ENCODE measurements at places on chromosomes 7 and 10. TPM values are rescaled to one million over a fixed set of nuclear protein-coding genes. Genes with fewer than 3 reads are reported as not detected.
A peak's percentile ranks its signal among the peaks of the same experiment; 100 is the strongest.

HOXA10 gene
- 8.9 TPM for total RNA-seq

GRCh38 chr7:134865001-134865845 lies 85.8 kb downstream of the CALD1 start:
- peaks cover 6% of the 10 kb centered on the region for H3K36me3 ChIP-seq
- H3K27ac ChIP-seq: no peak overlapping the region
- peaks cover 5% of the 10 kb centered on the region for H3K4me1 ChIP-seq
- DNase-seq: no peak

- H3K4me1 ChIP-seq: peaks cover 27% of the 10 kb centered on the region
- H3K36me3 ChIP-seq: peaks cover 23% of the 10 kb centered on the region
- H3K27me3 ChIP-seq: no peaks in the 10 kb centered on the region
- DNase-seq: peak; percentile 61
- H3K27ac ChIP-seq: no peak overlapping the region
Measured at GRCh38 chr7:140674899-140675701, 2.4 kb downstream of the ADCK2 start.

- H3K36me3 ChIP-seq: no peaks in the 10 kb centered on the region
- no peak overlapping the region for H3K4me3 ChIP-seq
- no peaks in the 10 kb centered on the region for H3K27me3 ChIP-seq
- peaks cover 16% of the 10 kb centered on the region for H3K4me1 ChIP-seq
Measured at GRCh38 chr10:12902851-12903358, 98.6 kb downstream of the CCDC3 start.

TSPAN12 gene
- 3.4 TPM for total RNA-seq

VAX1 gene
- total RNA-seq: not detected

DNA sequence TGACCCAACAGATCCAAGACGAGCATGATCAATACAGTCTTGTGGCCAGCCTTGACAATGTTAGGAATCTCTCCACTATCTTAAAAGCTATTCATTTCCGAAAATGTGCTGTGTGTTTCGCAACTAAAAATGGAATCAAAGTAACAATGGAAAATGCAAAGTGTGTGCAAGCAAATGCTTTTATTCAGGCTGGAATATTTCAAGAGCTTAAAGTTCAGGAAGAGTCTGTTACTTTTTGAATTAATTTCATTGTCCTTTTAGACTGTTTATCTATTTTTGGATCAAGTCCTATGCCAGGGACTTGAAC lies 24.3 kb upstream of the TIAL1 start:
- DNase-seq: no peak
- H3K27ac ChIP-seq: no peak overlapping the region
- H3K36me3 ChIP-seq: no peaks in the 10 kb centered on the region
- H3K4me1 ChIP-seq: peaks cover 23% of the 10 kb centered on the region
- H3K4me3 ChIP-seq: no peak overlapping the region

- no peak overlapping the region for H3K4me3 ChIP-seq
- peak; percentile 73 for DNase-seq
- H3K4me1 ChIP-seq: no peaks in the 10 kb centered on the region
- H3K27ac ChIP-seq: no peak overlapping the region
Measured at GRCh38 chr10:63819753-63820329, 298.6 kb downstream of the REEP3 start.

MET gene
- total RNA-seq: 26.9 TPM

GRCh38 chr10:78634389-78634815 lies 434.4 kb upstream of the ZMIZ1 start:
- no peaks in the 10 kb centered on the region for H3K36me3 ChIP-seq
- H3K27me3 ChIP-seq: no peaks in the 10 kb centered on the region
- DNase-seq: no peak
- H3K4me1 ChIP-seq: peaks cover 10% of the 10 kb centered on the region
- H3K27ac ChIP-seq: no peak overlapping the region

DNA sequence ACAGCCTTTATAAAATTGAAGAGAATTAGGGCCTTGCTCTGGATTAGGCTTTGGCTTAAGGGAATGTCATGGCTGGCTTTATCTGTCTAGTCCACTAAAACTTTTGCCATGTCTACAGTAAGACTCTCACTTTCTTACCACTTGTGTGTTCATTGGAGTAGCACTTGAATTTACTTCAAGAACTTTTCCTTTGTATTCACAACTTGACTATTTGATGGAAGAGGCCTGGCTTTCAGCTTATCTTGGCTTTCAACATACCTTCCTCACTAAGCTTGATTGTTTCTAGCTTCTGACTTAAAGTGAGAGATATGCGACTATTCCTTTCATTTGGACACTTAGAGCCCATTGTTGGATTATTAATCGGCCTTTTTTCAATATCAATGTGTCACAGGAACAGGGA lies 96.1 kb downstream of the TPST1 start:
- no peak for DNase-seq
- no peak overlapping the region for H3K27ac ChIP-seq
- no peaks in the 10 kb centered on the region for H3K36me3 ChIP-seq
- H3K4me3 ChIP-seq: no peak overlapping the region
- H3K4me1 ChIP-seq: peaks cover 13% of the 10 kb centered on the region

DNA sequence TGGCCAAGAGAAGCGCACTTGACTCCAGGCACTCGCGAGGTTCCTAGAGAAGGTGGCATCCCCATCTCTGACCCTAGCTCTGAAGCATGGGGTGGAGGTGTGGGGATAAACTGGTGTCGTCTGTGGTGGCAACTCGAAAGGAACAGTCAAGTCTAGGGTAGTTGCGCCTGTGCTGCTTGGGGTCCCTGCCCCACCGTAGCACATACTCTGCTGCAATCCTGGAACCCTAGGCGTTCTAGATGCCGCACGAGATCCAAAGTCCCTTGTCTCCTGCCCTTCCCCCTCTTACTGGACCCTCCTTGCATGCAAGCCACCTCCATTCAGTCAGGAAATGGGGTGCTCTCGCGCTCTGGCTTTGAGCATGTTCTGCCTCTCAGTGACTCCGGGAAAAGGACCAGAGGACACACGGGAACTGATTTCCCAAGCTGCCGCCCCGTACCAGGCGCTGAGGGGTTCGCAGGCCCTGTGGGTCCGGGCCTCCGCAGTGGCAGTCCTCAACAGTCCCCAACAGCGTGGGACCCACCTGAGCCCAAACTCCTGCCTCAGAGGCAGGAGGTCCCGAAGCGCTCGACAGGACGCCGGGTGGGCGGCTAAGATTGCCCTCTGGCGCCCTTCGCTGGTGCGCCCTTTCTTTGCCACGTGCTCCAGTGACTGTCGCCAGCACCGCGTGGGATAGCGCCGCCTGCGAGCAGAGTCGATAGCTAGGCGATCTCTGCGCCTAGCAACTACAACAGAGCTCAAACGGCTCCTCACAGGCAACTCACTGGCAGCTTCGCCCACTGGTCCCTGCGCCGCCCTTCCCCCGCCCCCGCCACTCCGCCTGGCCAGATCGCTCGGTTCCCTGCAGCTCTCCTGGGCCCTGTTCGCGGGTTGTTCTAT lies 452.0 kb downstream of the REEP3 start:
- no peaks in the 10 kb centered on the region for H3K4me1 ChIP-seq
- H3K36me3 ChIP-seq: no peaks in the 10 kb centered on the region
- H3K4me3 ChIP-seq: no peak overlapping the region
- no peak overlapping the region for H3K27ac ChIP-seq
- DNase-seq: no peak

NPC1L1 gene
- total RNA-seq: not detected

DNA sequence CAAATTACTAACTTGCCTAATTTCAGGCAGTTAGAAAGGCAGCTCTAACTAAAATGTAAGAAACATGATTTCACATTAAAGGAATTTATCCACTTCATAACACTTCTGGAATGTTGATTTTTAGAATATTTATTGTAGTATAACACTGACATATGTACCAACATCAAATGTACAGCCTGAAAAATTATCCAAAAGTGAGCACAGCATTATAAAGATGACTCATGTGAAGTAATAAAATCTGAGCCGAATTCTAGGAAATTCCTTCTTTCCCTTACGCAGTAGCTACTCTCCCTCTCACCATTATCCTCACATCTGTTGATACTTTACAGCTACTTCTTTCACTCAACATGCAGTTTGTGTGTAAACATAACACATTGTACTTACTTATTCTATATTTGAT lies 610.6 kb downstream of the ZWINT start:
- no peaks in the 10 kb centered on the region for H3K4me1 ChIP-seq
- no peaks in the 10 kb centered on the region for H3K36me3 ChIP-seq
- no peak for DNase-seq

SNX10 gene
- 5.2 TPM for total RNA-seq

- no peak for DNase-seq
- H3K36me3 ChIP-seq: no peaks in the 10 kb centered on the region
- no peak overlapping the region for H3K4me3 ChIP-seq
Measured at GRCh38 chr10:46080886-46081285, 34.8 kb upstream of the MSMB start.

DENND2A gene
- total RNA-seq: 5.1 TPM

- no peak for DNase-seq
- H3K27me3 ChIP-seq: no peaks in the 10 kb centered on the region
- H3K4me1 ChIP-seq: peaks cover 5% of the 10 kb centered on the region
- H3K36me3 ChIP-seq: no peaks in the 10 kb centered on the region
Measured at GRCh38 chr7:4010923-4011656, 671.0 kb upstream of the FOXK1 start.

DNA sequence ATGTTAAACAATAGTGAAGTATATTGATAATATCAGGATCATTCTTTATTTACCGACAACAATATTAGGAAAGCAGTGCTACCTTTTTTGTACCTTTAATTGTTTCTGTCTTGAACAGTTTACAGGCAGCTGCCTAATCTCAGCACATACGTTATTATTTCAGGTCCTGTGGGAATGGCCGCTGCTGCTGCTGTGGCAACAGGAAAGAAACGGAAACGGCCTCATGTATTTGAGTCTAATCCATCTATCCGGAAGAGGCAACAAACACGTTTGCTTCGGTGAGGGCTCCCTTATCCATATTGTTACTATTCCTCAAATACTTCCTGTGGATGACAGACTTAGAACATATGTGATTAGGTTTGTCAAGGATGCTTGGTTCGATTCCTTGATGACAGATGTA lies 59.7 kb downstream of the NRF1 start:
- H3K4me1 ChIP-seq: no peaks in the 10 kb centered on the region
- H3K27ac ChIP-seq: no peak overlapping the region
- H3K27me3 ChIP-seq: no peaks in the 10 kb centered on the region
- no peak for DNase-seq
- no peak overlapping the region for H3K4me3 ChIP-seq
- peaks cover 40% of the 10 kb centered on the region for H3K36me3 ChIP-seq

- H3K4me3 ChIP-seq: no peak overlapping the region
- no peak for DNase-seq
- H3K27me3 ChIP-seq: no peaks in the 10 kb centered on the region
- H3K36me3 ChIP-seq: peaks cover 22% of the 10 kb centered on the region
Measured at GRCh38 chr7:117135553-117135891, 182.2 kb downstream of the ST7 start.

- H3K27me3 ChIP-seq: no peaks in the 10 kb centered on the region
- no peak for DNase-seq
- no peak overlapping the region for H3K27ac ChIP-seq
- no peak overlapping the region for H3K4me3 ChIP-seq
- H3K36me3 ChIP-seq: peaks cover 6% of the 10 kb centered on the region
- H3K4me1 ChIP-seq: no peaks in the 10 kb centered on the region
Measured at GRCh38 chr7:90736968-90737939, 141.1 kb downstream of the CDK14 start.

DNA sequence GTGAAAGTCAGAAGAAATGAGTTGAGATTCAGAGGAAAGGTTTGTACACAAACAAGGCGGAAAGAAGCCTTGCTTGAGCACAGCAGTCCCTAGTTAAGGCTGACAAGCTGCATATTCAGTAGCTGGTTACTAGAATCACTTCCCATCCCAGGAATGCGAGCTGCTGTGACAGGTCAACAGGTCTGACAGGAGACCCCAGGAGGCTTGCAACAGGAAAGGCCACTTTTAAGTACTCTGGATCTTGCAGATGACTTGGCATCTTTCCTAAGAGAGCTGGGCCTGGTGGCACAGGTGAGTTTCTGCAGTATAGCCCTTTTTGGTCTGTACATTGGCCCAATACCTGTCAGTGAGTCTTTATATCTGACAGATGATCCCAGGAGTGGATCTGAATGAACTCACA lies 35.7 kb upstream of the UNC5B start:
- no peaks in the 10 kb centered on the region for H3K4me1 ChIP-seq
- H3K4me3 ChIP-seq: no peak overlapping the region
- H3K27me3 ChIP-seq: no peaks in the 10 kb centered on the region
- no peaks in the 10 kb centered on the region for H3K36me3 ChIP-seq
- H3K27ac ChIP-seq: no peak overlapping the region

- no peak for DNase-seq
- no peak overlapping the region for H3K4me3 ChIP-seq
- H3K27me3 ChIP-seq: peaks cover 8% of the 10 kb centered on the region
- H3K4me1 ChIP-seq: no peaks in the 10 kb centered on the region
- H3K27ac ChIP-seq: no peak overlapping the region
- no peaks in the 10 kb centered on the region for H3K36me3 ChIP-seq
Measured at GRCh38 chr7:157473051-157473569, 136.3 kb downstream of the DNAJB6 start.

- H3K4me1 ChIP-seq: peaks cover 9% of the 10 kb centered on the region
- DNase-seq: no peak
- H3K27me3 ChIP-seq: no peaks in the 10 kb centered on the region
- H3K27ac ChIP-seq: no peak overlapping the region
- no peak overlapping the region for H3K4me3 ChIP-seq
- H3K36me3 ChIP-seq: no peaks in the 10 kb centered on the region
Measured at GRCh38 chr7:22587322-22587721, 87.3 kb upstream of the STEAP1B start.

FAM25A gene
- 699 TPM for total RNA-seq

- H3K27ac ChIP-seq: no peak overlapping the region
- peaks cover 17% of the 10 kb centered on the region for H3K4me1 ChIP-seq
- H3K4me3 ChIP-seq: no peak overlapping the region
- H3K27me3 ChIP-seq: no peaks in the 10 kb centered on the region
- DNase-seq: no peak
Measured at GRCh38 chr7:46256870-46257661, 336.0 kb upstream of the IGFBP3 start.

GRCh38 chr7:95602421-95602820 lies 6.1 kb upstream of the PDK4 start:
- no peaks in the 10 kb centered on the region for H3K36me3 ChIP-seq
- H3K4me3 ChIP-seq: no peak overlapping the region
- no peak overlapping the region for H3K27ac ChIP-seq
- peaks cover 39% of the 10 kb centered on the region for H3K4me1 ChIP-seq
- no peak for DNase-seq

TFEC gene
- total RNA-seq: 0.32 TPM

DNA sequence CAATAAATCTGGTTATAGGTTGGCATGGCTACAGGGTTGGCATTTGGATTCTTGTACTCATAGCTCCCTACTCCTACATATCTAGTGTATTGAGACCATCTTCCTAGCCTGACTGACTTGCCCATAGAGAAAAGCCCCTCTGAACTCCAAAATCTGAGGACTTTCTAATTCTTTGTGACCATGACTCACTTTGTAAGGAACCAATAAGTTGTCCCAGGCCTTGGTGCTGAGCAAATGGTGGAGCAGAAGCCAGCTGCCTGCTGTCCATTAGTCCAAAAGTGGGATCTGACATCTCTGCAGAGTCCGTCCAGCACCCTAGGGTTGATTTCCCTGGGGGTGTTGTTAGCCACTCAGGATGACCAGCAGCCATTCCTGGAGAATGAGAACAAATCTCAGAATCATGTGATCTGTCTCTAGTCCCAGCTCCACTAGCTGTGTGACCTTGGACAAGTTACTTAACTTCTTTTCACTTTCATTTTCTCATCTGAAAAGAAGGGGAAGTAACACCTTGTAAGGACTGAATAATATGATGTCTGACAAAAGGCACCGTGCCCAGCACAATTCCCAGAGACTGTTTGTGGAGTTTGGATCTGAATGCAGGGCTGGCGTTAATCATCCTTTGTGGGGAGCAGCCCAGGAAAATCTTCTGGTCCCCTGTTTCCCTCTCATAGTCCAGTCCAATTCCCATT lies 44.1 kb downstream of the MTURN start:
- peaks cover 31% of the 10 kb centered on the region for H3K4me1 ChIP-seq
- no peak overlapping the region for H3K27ac ChIP-seq
- no peaks in the 10 kb centered on the region for H3K36me3 ChIP-seq
- no peak for DNase-seq
- no peak overlapping the region for H3K4me3 ChIP-seq

MAGI2 gene
- 0.98 TPM for total RNA-seq
